ENCODE measurements at places on chromosomes 7 and 10.

DNA sequence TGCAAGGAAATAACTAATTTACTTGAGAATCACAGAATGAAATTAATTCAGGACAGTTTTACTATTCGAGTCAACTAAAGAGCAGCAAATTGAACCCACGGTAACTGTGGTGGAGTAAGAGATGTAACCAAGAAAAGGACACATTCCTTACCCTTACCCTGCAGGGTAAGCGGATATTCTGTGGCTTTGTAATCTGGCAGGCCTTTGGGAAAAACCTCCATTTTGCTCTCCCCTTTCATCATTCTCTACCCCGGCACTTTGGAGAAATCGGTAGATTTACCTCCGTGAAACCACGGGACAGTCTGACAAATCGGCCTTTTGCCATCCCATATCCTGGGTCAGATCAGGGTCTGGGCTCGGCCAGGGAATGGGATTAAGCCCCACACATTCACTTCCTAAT lies 18.4 kb downstream of the RCC1L start:
- no peak for DNase-seq

DNA sequence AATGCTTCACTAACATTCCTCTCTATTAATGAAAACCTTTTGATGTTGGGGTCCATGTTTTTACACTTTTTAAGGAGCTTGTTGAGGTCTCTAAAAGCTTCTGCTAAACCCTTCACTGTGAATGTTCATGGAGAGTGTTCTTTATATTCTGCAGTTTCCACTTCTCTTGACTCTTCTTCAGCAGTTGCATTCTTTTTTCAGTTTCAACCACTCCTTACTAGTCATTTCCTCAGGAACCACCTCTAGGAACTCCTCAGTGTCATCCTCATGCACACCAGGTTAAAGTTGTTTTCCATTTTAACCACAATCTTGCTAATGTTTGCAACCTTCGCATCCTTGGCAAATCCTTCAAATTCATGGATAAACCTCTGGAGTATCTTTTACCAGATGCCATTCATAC lies 821.6 kb downstream of the ANKRD7 start:
- DNase-seq, result no peak

DNA sequence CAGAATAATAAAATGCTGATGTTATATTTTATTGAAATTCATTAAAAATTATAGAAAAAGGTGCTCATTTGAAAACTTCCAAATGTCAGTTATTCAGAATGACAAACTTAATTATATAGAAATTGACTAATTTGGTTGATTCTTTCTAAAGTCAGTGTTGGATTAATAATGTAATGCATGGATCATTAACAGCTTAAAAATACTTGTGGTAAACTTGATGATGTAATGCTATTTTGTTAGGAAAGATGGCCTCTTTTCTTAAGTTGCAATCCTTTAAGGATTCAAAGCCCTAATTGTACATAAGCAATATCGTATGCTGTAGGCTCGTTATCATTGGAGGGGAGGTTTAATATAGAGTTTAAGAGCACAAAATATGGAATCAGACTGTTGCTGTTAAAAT lies 141.2 kb downstream of the ZEB1 start:
- no peak for DNase-seq

- DNase-seq, result no peak
These were observed 11.8 kb downstream of the PRLHR start for GRCh38 chr10:118583611-118584010.

DNA sequence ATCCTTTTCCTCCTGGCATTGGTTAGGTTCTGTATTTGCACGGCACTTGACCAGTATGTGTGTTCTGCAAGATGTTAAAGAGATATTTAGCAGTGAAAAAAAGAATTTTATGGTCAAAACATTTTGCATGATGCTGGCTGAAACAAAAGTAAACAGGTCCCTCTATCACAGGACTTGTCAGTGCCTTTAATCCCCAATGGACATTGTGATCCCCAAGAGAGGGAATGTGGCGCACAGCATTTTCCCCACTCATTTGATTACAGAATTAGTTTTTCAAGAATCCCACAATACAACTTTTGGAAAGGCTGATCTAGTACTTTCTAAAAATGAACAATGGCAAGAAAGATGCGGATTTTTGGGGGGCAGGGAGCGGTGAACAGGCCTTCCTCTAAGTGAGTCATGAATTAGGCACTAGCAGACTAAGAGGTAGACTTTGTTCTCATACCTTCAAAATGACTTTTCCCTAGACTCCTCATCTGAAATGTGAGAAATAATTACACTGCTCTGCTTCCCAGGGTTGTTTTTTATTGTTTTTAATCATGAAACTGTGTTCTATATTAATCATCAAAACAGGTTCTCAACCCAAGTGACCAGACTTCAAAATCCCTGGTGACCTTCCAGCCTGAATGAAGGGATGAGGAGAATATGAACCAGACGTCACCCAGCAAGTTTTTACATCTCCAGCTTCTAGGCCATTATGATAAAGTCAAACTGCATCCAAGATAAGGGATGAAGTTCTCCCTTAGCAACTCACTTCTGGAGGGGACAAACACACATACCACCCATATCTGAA lies 8.6 kb downstream of the FBXW4 start:
- no peak for DNase-seq

DNA sequence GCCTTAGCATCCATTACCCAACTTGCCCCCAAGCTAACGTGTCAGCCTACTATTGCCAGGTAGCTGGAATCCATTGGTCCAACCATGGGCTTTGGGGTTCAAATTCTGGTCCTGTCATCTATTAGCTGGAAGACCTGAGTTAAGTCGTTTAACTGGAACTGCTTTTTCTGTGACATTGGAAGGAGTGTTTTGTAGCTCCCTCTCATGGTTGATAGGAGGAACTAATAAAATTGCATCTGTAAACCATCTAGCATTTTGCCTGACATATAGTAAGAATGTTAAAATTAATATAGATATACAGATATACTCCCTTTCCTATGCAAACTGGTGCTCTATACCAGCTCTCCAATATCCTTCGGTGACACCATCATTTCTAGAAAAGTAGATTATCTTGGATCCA lies 23.8 kb upstream of the SLF2 start:
- DNase-seq, result no peak

DNA sequence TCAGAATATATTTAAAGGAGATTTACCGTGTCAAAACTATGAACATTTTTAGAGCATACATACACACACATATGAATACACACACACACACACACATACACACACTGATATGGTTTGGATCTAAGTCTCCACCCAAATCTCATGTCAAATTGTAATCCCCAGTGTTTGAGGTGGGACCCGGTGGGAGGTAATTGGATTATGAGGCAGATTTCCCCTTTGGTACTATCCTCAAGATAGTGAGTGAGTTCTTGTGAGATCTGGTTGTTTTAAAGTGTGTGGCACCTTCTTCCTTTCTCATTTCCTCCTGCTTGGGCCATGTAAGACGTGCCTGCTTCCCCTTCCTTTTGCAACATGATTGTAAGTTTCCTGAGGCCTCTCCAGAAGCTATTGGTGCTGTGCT lies 515.0 kb upstream of the ZMIZ1 start:
- no peak for DNase-seq

- no peak for DNase-seq
These were observed 65.7 kb downstream of the AP3M1 start for GRCh38 chr10:74084955-74085354.

DNA sequence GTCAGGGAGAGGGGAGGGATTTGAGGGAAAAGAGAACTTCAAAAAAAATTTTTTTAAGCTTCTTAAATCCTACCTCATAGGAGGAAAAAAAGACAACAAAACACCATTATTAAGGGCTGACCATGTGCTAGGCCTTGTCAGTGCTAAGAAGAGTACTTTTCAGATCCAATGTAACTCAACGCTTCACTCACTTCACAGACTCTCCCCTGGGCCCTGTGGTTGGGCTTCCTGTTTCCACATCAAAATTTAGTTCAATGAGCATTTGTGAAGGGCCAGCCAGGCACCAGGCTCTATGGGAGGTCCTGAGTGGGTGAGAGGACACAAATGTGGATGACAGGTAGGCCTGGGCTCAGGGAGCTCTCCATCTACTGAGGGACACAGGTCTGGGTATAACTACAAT lies 249.8 kb downstream of the PTEN start:
- no peak for DNase-seq

DNA sequence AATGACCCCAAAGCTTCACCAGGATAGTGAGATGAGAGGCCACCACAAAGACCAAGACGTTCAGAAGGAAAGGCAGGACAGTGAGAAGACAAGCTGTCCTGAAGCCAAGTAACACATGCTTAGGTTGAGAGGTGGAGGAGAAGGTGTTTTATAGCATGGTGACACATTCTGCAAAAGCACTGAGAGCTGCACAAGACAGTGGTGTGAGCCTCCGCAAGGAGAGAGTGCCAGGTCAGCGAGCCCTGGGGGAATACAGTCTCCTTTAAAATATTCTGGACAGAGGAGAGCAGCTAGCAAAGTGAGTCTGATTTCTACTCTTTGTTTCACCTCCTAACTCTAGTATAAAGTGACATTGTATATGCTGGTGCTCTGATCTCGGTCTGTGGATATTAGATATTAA lies 68.0 kb upstream of the VKORC1L1 start:
- DNase-seq, result no peak

DNA sequence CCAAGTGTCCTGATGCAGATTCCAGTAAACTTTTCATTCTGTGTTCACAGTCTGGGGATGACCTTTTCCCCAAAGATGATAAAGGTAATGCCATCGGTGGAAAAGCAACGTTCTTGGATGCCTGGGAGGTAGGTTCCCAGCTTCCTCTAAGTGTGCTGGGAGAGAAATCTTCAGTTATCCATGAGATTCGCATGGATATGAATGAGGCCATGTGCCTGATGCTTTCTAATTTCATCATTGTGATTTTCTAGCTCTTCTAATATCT lies 5.5 kb downstream of the AKR1B10 start:
- DNase-seq, result no peak

DNA sequence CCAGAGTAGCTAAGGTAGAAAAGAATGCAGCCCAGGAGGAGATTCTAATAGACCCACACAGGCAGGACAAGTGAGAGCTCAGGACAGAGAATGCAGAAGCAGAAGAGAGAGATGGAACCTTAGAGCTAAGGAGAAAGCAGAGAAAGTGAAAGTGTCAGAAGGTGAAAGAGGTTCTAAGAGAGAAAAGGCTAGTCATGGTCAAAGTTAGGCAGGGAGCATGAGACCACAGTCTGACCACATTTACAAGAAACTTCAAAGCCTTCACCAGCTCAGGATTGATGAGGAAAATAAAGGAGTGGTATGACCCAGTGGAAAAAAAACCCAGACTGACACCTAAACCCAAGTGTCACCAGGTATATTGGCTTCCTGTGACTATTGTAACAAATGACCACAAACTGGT lies 131.8 kb upstream of the WDR11 start:
- no peak for DNase-seq

DNA sequence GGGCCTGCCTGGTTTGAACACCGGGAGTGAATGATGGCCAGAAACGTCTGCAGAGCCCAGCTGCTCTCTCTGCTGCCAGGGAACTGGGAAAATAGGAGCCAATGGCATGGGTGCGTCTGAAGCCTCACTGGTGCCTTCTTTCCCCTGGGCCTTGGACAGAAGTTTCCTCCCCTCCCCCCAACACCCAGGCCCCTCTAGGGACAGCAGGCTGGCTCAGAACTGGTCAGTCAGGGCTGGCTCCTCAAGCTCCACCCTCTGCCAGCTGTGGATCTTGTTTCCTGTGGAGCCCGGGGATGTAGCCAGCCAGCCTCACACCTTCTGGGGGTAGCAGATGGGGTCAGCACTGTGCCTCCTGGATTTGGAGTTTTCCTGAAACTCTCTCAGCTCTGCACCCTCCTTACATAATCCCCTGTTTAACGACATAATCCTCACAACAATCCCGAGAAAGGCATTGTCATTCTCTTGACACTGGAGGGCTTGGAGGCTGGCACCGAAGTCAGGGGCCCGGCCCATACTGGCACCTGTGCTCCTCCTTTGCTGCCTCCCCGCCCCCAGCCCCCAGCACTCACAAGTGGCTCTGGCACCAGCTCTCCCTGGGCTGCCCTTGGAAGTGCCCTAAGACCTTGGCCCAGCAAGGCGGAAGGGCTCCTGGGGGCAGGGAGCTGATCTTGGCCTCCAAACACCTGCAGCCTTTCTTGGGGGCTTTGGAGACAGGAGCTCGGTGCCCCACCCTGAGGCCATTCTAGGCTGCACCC lies 5.7 kb downstream of the LDB3 start:
- no peak for DNase-seq

DNA sequence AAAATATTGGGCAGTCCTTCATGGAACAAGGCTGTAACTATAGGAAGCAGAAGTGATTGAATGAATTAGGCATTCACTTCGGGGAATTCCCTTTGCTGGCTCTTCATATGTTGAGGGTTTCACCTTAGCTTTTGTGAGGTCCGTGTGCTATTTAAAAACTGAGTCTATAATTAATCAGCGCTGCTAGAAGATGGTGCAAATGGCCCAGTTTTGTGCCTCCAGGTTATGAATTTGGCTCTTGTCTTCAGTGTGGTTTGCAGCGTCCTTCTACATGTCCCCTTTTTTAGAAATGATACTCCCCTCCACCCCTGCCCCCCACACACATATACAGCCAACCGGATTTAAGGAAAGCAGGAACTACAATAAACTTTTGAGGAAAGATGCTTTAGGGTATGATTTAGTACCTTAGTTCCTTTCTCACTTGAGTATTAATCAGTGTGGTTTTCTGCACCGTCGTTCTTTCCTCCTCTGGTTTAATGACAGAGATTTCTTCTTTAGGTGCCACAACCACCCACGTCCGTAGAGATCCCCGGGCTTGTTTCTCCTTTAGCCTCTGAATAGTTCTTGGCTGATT lies 110.6 kb upstream of the SAMD8 start:
- no peak for DNase-seq

- peak; percentile 98 for DNase-seq
These were observed 106.7 kb downstream of the TES start for GRCh38 chr7:116316838-116317628.

DNA sequence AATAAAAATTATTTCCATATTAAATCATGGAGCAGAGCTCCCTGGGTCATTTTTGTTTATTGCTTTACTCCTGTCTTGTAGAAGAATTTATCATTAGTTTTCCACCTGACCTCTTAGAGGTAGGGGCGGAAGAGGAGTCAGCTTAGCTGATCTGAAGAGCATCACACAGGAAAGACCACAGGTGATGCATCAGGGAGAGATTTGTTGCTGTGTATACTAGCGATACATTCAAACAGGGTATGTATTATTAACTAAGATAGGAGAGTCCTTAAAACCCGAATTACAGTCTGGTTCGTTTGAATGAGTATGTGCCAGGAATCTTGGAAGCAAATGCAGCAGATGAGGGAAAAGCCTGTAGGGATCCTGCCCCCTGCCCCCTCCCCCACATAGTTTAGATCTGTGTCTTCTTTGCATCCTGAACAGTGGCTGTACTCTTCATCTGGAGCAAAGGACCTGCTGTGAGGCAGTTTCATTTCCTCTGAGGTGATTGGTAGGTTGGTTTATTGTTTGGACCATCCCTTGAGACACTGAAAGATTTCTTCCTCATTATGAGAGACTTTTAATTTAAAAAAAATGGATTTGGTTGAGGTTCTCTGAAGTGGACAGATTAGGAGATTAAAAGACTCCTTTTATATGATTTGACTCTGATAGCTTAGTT lies 177.0 kb downstream of the SND1 start:
- DNase-seq, result no peak
